CD8-positive, alpha-beta memory T cell (primary cell): ENCODE measurements at places on chromosomes 3 and 15. TPM values are rescaled to one million over a fixed set of nuclear protein-coding genes. Genes with fewer than 3 reads are reported as not detected.

The DNAJC17 gene
- polyA plus RNA-seq = 35.3 TPM

The THAP10 gene
- polyA plus RNA-seq = not detected

The SQOR gene
- polyA plus RNA-seq = 105 TPM

The COL7A1 gene
- polyA plus RNA-seq = not detected

The IGSF11 gene
- 0.58 TPM for polyA plus RNA-seq

The TMEM212 gene
- not detected for polyA plus RNA-seq

The TRH gene
- polyA plus RNA-seq = not detected

The TMCO5A gene
- polyA plus RNA-seq = not detected
